ENCODE measurements at places on chromosomes 7 and 10.
A peak's percentile ranks its signal among the peaks of the same experiment; 100 is the strongest.

DNA sequence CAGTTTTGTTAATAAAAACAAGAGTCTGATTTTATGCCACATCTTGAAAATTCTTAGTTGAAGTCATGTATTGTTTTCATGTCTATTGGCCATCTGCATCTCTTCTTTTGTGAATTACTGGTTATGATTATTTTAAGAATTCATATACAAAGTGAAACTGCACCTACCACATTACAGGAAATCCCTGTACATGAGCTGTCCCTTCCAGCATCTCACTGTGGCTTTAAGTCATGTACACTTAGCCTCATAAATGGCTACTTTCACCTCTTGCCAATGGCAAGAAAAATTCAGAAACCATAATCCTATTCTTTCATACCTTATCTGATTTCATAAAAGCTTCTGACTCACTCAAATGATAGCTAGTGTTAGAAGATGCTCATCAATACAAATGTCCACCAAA lies 48.6 kb downstream of the CRTAC1 start:
- no peak for DNase-seq

GRCh38 chr10:97686301-97686961 lies 610 bp downstream of the AVPI1 start:
- DNase-seq: no peak

- no peak for DNase-seq
Observed at GRCh38 chr7:34322841-34323240, 335.2 kb upstream of the NPSR1 start.

- no peak for DNase-seq
Observed at GRCh38 chr10:30742471-30742870, 112.9 kb upstream of the LYZL2 start.

DNA sequence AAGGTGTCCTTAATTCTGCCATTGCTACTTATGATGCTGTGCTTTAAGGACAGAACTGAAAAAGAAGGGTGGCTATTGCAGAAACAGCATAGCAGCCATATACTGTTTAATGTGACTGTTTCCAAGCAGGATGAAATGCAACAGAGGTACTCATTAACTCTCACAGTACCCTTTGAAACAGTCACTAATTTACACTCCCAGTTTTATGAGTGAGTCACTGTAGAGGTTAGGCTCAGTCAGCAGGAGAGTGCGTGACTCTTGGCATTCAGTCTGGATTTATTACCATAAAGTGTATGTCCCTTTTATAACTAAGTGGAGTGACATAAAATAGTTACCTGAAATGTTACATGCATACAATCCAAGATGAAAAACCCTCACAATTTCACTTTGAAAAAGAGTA lies 27.7 kb downstream of the ALDH18A1 start:
- no peak for DNase-seq

DNA sequence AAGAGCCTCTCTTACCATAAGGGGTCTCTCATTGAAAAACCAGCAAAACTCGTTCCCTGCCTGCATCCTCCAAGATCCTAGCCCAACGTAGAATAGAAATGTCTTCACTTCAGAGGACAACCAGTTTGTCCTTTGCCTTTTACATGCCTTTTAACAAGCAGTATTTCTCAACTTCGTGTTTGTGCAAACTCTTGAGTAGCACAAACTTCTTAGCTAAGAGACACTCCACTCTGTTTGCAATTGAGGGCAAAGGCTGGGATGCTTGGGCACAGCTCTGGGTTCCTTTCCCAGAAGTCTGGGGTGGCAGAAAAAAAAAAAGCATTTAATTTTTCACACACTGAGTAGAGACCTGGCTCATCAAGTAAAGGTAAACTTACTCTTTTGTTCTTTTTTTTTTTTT lies 19.5 kb upstream of the KCTD7 start:
- no peak for DNase-seq

DNA sequence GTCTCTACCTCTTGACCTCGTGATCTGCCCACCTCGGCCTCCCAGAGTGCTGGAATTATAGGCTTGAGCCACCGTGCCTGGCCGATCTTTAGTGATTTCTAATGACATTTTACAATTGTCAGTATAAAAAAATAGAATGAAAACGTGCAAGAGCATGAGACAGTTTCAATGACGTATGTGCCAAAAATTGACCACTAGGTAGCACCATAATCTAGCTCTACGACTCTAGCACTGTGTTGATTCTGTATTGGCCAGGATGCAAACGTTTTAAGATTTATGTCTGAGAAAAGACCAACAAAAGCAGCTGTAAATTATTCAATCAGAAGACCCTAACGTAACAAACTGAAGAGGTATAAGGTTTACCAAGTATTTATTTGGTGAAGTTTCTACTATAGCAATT lies 25.4 kb upstream of the EXOC6 start:
- DNase-seq: peak; percentile 22

DNA sequence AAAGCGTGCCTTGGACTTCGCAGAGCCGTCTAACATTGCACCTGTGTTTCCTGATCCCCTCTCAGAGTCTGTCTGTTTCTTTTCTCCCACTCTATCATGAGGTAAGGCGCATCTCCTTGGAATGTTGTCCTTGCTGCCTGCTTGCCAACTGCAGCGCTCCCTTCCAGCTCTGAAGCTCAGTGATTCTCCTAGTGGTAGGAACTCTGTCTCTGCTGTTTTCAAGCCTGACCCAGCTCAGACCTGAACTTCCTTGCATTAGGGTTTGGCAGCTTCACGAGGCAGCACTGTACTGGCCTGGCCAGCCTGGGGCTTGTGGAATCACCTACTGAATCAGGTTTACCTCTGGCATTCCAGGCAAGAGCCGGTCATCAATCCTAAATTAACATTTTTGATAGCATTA lies 123.9 kb downstream of the CREB5 start:
- peak; percentile 21 for DNase-seq

DNA sequence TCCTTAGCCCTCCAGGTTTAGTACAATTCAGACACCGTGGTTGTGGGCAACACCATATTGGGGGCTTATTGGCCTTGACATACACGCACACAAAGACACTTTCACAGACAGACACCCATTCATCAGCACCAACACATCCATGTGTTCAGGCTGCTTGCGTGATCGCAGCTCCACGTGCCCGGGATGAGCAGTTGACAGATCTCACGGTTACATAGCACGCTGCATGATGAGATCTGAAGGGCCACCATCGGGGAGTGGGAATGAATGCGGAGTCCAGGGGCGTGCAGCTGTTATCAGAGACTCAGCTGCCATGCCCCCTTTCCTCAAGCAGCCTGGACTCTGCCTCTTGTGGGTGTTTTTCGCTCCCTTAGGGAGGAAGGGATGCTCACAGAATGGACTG lies 285.2 kb downstream of the USP6NL start:
- no peak for DNase-seq

- no peak for DNase-seq
Observed at GRCh38 chr10:120734483-120735078, 116.6 kb upstream of the WDR11 start.

DNA sequence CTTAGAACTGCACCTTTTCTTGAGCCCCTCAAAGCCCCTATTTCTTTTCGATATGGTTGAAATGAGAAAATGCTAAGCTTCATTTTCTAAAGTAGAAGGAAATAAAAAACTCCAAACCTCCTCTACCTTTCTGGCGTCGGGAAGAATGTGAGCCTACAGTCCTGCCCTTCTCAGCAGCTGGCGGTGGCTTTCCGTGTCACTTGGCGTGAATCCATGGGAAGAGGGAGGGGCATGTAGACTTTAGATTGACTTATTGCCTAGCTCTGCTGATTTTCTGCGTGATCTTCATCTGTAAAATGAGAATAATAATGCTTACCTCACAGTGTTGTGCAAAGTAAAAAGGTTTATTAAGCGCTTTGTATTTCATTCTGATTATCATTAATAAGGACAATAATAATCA lies 35.0 kb downstream of the PRR15 start:
- DNase-seq: no peak

GRCh38 chr10:36681751-36682632 lies 443.4 kb upstream of the ANKRD30A start:
- DNase-seq: peak; percentile 7

GRCh38 chr7:24831240-24831639 lies 74.0 kb upstream of the GSDME start:
- peak; percentile 83 for DNase-seq

DNA sequence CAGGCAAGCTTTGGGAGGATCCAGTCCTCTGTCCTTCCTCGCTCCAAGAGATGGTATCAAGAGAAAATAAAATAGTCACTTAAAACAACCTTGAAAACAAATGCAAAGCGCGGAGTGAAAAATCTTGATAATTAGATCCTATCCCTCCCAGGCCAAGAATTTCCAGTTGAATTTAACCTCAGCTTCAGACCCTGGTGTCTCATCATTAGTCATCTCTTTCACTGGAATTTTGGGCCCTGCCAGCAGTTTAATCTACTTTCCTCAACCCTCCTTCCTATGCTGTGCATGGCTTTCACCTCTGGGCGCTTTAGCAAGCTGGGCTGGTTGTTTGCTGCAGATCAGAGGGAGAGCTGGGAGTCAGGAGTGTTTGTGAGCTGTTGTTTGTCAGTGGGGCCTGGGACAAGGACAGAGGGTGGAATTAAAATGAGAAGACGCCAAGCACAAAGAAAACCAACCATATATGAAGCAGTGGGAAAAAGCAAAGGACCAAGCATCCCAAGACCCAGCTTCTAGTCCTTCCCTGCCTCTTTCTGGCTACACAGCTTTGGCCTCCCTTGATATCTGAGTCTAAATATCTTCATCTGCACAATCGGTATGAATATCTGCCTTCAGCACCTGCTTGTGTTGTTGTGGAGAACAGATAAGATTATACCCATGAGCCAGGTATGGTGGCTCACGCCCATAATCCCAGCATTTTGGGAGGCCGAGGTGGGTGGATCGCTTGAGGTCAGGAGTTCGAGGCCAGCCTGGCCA lies 13.5 kb downstream of the MYOF start:
- peak; percentile 94 for DNase-seq

GRCh38 chr10:3010816-3011460 lies 56.4 kb upstream of the PFKP start:
- no peak for DNase-seq

DNA sequence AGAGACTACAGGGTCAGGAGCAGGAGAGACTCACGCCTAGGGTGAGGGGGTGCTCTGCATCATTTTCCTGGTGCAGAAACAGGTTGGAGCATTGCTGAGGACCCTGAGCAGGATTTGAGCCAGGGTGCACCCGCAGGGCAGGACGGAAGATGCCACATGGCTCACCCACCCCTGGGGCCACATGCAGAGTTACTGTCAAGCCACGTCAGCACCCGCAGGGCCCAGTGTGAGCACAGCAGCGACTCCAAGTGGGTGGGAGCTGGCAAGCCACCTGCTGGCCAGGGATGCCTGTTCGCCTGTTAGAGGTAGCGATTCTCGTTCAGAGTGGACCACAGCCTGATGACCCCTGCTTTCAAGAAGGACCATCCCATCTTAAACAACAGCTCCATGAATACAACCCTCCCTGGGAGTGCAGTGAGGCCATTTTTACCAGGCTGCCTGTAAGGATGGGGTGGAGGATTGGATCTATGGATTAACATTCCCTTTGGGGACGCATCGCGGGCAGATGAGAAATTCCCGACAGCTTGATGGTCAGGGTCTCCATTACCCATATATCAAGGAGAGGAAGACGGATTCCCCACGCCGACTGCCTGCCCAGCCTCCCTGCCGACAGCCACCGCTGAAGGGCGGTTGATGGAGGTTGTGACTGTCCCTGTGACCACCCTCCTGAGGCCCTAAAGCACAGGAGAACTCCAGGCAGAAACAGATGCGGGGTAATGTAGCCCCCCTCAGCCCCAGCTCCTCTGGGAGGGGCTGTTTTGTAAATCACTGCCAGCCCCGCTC lies 101.1 kb upstream of the RET start:
- DNase-seq: no peak

GRCh38 chr10:101894742-101895141 lies 51.1 kb upstream of the KCNIP2 start:
- DNase-seq: no peak

DNA sequence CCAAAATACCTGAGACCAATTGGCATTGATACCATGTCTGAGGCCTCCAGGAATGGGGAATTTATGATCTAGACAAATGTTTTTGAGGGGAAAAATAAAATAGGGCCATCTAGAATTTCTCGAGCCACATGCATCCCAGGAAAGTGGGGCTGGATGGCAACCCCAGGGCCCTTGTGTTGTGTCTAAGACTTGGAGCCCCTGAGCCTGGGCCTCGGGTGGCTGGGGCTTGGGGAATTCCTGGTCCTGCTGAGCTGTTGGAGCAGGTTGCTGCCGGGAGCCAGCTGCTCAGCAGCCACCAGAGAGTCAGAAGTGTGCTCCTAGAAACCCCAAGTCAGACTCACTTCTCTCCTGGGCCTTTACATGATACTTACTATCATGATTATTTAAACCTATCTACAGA lies 172.9 kb downstream of the WDR37 start:
- DNase-seq: no peak

- DNase-seq: no peak
Observed at GRCh38 chr7:145989469-145989868, 127.1 kb upstream of the CNTNAP2 start.

- peak; percentile 25 for DNase-seq
Observed at GRCh38 chr10:15370212-15370855, 755 bp downstream of the FAM171A1 start.

DNA sequence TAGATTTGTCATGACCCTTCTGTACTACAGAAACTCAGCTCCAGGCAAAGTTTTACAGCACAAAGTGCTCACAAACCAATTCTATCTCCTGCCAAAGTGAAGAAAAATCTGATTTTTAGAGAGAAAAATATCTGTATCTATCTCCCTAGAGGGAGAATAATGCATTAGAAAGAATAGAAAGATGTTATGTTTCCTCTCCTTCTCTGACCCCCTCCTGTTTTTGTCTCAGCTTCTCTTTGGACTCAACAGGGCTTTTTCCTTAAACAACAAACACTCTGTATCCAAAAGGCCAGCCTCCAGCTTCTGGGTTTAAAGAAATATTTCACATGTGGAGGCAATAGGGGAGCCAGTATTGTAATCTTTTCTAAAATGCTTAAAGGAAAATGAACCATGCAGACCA lies 627.4 kb downstream of the REEP3 start:
- DNase-seq: no peak

- DNase-seq: no peak
Observed at GRCh38 chr7:36379831-36380504, 9.7 kb upstream of the ANLN start.

DNA sequence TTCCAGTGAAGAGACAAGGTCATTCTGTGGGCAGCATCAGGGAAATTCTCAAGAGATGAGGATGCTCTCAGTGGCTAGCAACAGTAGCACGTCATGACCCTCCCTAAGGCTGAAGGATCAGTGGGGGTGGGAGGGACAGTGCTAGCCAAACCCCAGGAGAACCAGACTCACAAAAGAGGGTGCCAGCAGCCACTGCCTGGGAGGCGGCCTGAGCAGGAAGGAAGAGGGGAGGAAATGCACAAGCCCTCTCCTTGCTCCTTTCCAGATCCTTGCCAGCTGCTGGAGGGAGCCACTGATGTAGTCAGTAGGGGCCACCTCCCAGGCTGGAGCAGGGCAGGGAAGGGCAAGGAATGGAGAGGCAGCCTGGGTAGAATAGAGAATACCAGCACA lies 302.7 kb downstream of the RPS24 start:
- peak; percentile 91 for DNase-seq

- DNase-seq: no peak
Observed at GRCh38 chr7:116885724-116886123, 23.3 kb downstream of the CAPZA2 start.

- DNase-seq: no peak
Observed at GRCh38 chr7:151437866-151438516, 1.9 kb downstream of the CRYGN start.
